ENCODE measurements at places on chromosomes 13 and 19.

- DNase-seq, result no peak
Measured at GRCh38 chr19:14146789-14147216, 10.4 kb upstream of the ASF1B start.

- DNase-seq, result no peak
Measured at GRCh38 chr13:39490136-39490535, 112.9 kb downstream of the LHFPL6 start.

- DNase-seq, result no peak
Measured at GRCh38 chr13:112133499-112134390, 66.8 kb downstream of the SOX1 start.

GRCh38 chr19:932648-933552, 7.1 kb downstream of the ARID3A start:
- no peak for DNase-seq

DNA sequence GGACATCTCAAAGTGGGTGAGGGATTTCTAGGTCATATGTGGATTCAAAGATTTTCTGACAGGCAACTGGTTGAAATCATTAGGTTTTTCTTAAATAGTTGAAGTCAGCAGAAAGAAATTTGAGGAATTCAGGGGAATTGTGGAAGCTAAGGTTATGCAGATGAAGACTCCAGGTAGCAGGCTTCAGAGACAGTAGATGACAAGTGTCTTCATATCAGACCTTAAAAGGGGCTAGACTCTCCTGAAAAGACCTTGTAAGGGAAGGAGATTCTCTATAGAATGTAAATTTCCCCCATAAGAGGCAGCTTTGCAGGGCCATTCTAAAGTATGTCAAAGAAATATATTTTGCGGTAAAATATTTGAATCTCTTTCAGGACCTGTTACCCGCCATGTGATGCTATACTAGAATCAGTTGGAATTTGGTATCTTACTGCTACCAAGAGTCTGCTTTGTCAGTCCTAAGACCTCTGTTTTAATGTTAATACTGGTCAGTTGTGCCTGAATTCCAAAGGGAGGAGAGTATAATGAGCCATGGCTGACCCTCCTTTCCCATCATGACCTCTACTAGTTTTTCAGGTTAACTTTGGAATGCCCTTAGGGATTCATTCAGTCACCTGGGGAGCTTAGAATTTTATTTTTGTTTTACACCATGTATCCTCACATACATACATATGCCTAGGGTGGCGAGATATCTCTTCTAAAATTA, 1115.5 kb upstream of the SLC10A2 start:
- DNase-seq, result no peak

DNA sequence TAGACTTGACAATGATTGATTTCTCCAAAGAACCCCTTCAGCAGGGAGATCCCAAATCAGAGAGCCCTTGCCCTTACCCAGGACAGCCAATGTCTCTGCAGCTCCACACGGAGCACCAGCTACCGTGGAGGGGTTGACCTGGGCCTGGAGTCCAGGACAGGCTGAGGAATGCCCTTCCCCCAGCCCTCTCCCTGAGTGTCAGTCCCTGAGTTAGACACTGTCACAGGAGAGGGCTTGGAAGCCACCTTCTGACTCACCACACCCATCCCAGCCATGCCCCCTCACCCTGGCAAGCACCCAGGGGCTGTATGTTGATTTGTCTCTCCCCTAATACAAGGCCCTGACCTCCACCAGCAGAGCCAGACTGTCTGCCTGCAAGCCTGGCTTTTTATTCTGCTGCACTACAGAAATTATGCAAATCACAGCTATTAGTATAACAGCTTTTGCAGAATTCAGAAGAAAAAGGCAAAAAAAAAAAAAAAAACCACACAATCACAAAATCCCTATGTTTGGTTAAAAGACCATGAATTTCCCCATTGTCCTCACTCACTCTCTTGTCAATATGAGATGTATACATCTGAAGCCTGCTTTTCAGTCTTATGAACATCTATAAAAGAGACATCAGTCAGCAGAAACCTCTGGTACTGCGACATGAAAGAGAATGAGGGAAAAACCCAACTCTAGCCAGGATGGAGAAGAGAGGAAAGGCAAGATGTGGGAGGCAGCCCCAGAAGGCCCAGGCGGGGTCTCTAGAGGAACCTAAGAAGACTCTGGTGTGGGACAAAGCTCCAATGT, 240.7 kb downstream of the UQCRFS1 start:
- DNase-seq, result no peak

- no peak for DNase-seq
Measured at GRCh38 chr19:36973844-36974195, 57.7 kb downstream of the ZNF568 start.

DNA sequence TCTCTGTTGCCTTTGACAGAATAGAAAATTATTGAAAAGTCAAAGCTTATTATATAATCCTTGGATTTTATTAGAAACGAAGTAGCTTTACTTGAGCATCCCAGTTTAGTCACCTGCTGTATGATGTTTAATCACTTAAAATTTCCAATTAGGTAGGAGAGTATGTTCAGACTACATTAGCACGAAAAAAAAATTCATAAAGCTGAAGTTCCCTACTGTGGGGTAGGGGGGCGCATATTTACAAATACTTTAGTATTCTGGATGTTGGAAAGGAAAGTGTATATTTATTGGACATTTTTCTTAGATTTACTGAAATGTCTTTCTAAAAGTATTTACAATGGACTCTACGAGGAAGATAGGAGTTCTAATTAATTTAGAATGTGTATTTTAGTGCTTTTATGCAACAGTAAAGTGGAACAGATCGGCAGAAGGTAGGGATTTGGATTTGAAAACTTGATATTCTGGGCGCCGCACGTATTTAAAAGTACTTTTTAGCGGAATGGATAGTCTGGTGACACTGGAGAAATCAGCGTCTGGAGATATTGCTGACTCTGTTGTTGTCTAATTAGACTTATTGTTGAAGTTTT, 1.9 kb downstream of the CDK8 start:
- peak; percentile 10 for DNase-seq

- peak; percentile 62 for DNase-seq
Measured at GRCh38 chr13:33284916-33285315, 639 bp downstream of the STARD13 start.

DNA sequence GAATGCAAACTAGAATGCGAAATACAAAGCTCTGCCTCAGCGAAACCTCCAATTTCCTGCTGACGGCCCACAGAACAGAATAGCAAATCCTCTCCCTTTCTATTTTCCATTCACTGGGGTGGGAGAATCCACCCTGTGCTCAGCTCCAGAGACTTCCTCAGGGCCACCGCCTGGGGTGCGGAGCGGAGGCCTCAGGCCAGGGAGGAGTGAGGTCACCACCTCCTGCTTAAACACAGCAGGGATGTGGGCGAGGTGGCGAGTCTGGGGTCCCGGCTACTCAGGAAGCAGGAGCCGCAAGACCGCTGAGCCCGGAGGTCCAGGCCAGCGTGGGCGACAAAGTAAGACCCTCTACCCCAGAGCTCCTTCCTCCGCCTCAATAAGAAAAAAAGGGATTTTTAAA, 666 bp upstream of the ZNF320 start:
- no peak for DNase-seq

DNA sequence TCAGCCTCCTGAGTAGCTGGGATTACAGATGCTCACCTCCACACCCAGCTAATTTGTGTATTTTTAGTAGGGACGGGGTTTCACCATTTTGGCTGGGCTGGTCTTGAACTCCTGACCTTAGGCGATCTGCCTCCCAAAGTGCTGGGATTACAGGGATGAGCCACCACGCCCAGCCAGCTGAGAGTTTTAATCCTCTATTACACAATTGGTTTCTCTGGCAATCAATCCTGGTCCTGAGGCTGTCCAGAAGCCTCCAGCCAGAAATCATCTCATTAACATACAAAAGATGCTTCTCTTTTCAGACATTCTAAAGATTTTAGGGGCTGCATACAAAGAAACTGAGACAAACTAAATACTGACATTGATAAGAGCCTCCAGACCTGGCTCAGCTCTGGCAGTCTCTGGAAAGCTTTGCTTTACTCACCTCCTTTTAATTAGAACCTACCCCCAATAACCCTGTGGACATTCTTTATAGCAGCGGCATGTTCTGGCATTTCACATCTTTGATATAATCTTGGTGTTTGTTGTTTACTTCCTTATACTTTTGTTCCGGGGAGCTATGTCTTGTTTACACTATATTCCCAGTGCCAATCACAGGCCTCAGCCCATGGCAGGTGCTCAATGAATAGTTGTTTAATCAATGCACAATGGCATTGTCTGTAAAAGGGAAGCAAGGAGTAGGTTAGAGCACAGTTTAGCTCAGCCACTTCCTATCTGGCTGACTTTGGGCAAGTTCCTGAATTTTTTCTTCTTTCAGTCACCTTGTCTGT, 4.1 kb upstream of the ZNF724 start:
- DNase-seq, result no peak

- DNase-seq, result no peak
Measured at GRCh38 chr19:30431591-30431990, 59.4 kb downstream of the ZNF536 start.

DNA sequence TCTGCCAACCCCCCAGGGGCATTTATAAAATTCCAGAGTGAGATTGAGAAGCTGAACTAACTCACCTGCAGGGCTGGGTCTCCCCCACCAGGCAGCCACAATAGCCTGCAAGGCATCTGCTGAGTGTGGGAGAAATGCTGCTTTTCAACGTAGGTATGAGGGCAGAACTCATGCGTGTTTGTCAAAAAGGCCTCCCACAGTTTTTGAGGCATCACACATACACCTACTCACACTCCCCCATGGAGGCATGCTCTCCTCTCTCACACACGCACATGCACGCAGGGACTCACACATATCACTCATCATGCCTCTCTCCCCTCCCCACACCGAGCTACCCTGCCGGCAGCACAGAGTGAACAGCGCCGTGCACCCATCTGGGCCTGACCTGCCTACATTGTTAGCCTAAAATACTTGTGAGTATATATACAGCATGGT, 390.5 kb downstream of the FGF9 start:
- no peak for DNase-seq

GRCh38 chr19:56477429-56478338, 539 bp upstream of the ZNF667 start:
- DNase-seq, result peak; percentile 82

DNA sequence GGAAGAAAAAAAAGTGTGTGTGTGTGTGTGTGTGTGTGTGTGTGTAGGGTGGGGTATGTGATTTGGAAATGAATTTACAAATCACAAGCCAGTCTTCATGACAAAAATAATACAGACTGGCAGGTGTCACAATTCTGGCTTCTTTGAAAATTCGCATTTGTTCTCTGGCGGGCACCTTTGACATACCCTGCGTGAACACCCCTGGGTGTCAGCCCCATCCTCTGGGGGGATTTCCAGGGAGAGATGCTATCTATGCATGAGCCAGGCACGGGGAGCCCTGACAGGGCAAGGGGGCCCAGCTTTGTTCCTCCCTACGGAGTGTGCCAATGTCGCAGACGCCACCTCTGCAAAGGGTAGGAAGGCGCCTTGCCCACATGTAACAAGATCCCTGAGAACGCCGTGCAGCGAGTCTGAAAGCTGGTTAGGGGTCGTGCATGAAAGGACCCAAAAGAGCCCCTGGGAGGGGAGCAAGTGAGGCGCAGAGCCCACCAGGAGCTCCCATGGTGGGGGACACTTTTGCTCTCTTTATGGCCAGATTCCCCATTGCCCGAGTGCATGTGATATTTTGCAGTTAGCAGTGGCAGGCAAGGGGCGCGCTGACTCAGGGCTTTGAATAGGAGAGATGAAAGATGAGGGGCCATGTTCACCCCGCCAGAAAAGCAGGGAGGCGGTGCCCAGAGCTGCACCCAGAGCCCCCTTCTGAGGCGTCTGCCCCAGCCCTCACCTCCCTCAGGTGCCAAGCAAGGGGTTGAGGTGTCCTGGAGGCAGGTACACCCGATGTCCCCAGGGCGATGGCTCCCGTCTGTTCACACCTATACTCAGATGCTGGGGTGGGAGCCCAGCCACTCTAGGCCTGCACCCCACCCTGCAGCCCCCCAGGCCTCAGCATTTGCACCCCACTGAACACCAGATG, 45.3 kb downstream of the KLF2 start:
- DNase-seq, result no peak

GRCh38 chr13:36414461-36414860, 17.8 kb upstream of the CCNA1 start:
- DNase-seq, result no peak

DNA sequence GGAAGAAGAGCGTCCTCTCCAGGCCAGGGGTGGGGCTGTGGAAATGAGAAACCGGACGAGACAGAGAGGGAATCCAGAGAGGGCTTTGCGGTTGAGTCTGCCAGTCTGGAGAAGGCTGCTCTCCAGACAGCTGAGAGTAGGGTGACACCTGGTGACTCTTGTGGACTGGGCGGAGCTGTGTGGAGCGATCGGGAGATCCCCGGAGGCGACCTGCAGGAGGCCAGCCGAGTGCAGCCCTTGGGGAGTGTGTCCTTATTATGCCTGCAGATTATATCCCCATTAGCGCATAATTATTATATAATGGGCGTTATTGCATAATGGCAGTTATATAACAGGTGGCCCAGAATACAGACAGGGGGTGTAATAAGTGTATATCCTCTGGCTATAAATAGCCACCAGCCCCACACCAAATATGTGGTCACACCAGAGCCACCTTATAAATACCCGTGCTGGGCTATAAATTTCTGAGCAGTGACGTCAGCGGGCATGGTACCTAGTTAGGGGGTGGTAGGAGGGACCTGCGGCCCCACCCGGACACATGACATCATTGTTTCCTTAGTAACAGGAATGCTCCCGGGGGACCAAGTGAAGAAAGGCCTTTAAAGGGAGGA, 41.2 kb downstream of the NFIX start:
- DNase-seq, result no peak

DNA sequence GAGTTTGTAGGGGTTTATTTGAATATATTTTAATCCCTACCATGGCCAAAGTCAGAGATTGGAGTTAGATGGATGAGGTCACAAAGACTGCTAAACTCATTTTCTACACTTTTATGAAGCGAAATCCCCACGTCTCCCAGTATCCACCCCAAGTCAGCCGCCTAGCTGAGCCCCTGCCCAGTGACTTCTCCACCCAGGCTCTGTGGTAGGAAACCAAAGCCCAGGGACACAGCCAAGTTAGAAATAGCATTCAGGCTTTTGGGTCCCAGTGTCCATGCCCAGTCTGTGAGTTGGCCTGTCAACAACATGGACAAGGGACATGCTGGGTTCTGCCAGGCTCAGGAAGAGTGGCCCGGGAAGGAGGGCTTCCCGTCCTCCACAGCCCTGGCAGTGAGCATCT, 474.0 kb downstream of the FOXO1 start:
- DNase-seq, result no peak

DNA sequence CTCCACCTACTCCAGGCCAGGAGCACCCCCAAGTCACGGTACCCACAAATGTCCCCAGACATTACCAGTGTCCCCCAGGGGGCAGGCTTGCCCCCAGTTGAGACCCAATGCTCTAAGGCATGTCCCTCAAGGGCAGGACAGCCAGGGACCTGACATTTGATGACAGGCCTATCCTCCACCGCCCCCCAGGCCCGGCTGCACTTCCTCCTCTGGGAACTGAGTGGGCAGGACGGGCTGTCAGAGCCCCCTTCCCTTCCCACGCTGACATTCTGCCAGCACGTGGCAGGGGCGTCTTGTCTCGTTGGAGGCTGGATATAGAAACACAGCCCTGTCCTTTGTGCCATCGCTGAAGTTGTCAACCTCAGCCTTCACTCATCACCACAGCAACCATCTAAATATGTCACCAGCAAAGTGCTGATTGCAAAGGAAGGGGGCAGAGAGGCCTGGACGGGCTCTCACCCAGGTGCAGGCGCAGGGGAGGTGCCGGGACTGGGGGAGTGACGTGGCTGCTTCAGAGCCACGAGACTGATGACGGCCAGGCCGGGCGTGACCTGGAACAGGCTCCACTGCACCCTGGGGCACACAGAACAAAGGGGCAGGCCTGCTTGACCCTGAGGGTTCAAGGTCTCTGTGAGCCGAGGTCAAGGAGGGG, 38.4 kb downstream of the GNG7 start:
- no peak for DNase-seq
